SIG-M5 (cell line): ENCODE measurements at places on chromosomes 2 and 18.
A peak's percentile ranks its signal among the peaks of the same experiment; 100 is the strongest.

DNA sequence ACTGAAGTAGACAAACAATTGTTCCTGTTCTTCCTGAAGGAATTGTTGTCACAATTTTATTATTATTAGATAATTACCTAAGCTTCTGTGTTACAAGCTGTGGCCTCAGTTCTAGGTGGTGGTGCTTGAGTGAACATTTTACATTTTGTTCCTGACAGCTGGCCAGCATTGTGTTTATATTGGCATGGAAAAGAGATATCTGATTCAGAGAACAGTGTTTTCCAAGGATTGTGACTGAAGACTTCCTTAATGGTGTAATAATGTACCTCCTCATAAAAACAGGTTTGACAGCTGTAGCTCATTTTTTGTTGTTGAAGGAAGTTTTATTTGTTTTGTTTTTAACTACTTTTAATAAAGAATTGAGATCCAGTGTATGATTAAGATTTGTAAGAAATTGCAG is 95.2 kb downstream of the EPB41L5 start:
- DNase-seq = no peak

DNA sequence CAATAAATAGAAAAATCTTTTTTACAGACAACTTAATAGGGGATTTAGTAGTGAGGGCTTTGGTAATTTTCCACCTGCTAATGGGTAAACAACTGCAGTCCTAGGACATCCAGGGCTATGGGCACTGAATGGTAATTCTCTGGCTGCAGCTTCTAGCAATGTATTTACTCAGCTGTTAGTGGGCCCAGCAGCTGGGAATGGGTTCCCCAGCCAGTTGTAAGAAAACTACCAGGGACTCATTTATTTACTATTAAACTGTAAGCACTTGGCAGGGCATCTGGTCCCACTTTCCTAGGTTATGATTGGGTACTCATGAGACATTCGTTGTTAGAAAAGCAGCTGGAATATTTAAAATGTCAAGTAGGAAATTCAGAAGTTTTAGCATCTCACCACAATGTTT is 363.8 kb upstream of the TRIB2 start:
- no peak for DNase-seq

- no peak for DNase-seq
Measured at GRCh38 chr18:811892-812375, at the start of gene YES1. Gene YES1, minus strand, starts transcription at chr18:812242. Its CDS starts 55,415 bp downstream, at chr18:756827.

- no peak for DNase-seq
Measured at GRCh38 chr2:66866331-66867062, 431.6 kb downstream of the MEIS1 start.

- DNase-seq = no peak
Measured at GRCh38 chr2:10340593-10340975, 37.9 kb downstream of the HPCAL1 start.

DNA sequence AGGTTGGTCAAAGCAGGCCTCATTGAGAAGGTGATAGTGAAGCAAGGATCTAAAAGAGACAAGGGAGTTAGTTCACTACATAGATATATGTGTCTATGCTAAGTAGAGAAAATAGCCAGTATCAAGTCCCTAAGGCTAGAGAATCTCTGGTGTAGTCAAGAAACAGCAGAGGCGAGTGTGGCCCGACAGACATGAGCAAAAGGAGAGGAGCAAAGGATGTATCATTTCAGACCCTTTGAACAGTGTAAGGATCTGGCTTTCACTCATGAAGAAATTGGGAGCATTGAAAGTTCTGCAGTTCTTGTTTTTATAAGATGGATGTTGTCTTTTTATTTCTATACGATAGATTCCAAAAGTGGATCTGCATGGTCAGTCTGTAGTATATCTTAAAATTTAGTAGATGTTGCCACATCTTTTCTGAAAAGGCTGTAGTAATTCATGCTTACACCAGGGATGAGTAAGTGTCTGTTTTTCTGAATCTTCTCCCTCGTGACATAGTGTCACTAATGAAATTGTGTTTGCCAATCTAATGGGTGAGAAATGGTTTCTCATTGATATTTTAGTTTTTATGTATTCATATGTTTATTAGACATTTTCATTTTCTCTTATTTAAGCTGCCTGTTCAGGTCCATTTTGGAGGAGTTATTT is 18.8 kb downstream of the SP100 start:
- DNase-seq = no peak

DNA sequence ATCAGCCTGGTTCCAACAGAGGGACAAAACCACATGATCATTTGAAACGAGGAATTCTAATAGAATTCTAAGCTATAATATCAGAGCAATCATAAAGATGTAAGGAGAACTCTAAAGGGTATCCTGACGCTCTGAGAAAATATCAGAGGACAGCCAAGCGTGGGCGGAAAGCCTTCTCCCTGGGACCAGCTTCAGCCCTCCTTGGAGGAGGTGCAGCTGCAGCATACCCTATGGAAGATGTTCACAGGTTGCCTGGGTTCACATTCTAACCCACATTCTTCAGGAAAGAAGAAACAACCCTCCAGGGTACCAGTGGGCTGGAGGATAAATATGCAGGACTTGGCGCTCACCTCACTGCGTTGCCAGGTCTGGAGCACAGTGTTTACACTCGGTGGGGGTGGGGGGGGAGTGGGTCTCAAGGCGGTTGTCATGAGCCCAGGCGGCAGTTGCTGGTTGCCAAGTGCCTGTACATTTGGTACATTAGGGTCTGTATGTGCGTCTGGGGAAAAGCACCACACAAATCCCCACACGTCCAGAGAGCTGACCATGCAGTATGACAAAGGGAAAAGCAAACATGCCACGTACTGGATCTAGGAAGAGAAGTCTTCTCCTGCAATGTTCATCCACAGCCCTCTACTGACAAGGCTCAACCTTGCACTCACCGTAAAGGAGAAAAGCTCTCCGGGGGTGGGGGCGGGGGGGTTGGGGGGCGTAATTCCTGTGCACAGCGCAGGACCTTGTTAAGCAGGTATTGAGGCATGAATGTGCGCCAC is 80.5 kb downstream of the CDH19 start:
- no peak for DNase-seq

DNA sequence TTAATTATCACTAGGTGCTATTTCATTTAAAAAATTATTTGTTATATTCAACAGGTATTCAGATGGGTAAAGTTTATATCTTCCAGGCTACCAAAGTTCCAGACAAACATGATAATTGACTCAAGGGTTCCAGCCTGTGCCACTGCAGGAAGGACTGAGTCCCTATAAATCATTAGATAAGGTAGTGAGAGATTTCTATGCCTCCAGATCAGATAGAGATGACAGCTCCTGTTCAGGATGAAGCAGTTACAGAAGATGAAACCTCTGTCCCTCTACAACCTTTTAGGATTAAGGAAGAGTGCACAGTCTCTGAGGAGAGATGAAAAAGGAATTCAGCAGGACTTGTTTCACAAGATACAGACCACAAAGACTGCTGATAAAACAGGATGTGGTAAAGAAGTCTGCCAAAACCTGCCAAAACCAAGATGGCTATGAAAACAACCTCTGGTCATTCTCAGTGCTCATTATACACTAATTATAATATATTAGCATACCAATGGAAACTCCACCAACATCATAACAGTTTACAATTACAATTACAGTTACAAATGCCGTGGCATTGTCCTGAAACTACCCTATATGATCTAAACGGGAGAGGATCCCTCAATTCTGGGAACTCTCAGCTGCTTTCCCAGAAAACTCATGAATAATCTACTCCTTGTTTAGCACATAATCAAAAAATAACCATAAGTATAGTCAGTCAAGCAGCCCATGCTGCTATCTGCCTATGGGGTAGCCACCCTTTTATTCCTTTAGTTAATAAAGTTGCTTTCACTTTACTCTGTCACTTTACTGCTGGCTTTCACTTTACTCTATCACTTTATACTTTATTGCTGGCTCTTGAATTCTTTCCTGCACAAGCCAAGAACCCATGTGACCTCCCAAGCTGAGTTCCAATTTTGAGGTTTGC is 288.5 kb downstream of the PDE11A start:
- DNase-seq = peak; percentile 8

- DNase-seq = no peak
Measured at GRCh38 chr2:176088937-176089842, 3.3 kb upstream of the HOXD13 start.

DNA sequence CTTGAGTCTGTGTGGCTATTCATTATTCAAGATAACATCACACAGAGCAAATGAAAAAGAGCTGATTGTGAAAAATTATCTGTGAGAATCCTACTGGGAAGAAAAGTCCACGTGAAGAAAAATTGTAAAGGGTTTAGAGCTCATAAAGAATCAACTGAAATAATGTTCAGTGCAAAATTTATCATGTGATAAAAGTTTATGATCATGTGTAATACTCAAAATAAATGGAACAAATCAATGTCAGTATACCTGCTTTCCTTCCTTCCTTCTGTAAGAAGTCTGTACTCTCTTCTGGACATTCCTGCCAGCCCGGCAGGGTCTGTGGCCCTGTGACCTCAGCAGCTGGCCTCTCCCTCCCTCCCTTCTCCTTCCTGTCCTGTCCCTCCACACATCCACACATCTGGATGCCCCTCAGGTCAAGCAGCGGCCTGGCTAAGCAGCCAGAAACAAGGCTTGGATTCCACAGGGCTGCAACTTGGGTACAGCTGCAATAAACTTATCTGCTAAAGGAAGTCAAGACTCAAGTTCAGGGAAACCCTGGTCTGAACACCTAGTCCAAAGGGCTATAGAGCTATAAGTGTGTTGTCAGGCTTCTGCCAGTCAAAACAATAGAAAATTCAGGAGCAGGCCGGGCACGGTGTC is 172.1 kb downstream of the MREG start:
- DNase-seq = no peak

GRCh38 chr2:240111253-240111652 is 24.9 kb downstream of the COPS9 start:
- no peak for DNase-seq

- no peak for DNase-seq
Measured at GRCh38 chr2:165475277-165476004, 5.9 kb downstream of the CSRNP3 start.

DNA sequence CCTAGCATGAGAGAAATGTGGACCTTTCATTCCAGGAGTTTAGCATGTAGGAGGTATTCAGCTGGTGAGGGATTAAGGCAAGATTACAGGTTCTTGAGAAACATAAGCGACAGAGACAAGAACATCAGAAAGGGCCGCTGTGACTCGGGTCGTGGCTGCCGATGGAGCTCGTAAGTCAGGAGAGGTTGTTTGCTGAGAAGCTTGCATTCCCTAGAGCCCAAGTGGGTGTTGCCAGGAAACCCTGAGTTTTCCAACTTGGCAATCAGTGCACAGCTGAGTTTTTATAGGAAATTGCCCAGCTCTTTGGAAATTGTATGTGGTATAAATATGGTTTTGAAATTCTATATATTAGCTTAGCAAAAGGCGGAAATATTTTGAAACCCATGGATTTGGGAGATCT is 46.4 kb upstream of the CYP1B1 start:
- DNase-seq = no peak

DNA sequence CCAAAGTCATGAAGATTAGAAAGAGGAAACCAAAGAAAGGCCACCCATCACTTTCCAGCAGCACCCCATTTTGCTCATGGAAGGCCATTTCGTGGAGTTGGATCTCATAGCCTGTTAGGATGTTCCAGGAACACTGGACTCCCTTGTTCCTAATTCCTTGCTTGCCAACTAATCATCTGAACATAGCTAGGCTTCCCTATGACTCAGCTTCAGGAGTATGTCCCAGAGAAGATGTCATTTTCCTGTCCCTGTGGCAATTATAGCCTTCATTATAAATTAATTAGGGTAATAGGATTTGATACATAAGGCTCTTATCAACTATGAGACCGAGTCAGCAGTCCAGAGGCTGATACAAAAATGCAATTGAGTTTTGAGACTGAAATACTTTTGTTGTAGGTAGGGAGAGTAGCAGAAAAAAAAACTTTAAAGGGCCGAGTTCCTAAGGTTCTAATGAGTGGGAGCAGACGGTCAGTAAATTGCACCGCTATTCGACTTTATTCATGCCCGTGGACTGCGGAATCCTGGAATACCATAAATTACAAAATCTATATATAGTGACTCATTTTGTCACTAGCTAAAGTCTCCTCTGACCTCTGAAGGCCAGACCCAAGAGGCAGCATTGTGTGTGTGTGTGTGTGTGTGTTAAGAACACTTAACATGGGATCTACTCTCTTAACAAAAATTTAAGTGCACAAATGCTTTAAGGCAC is 311.8 kb downstream of the FBXO15 start:
- DNase-seq = no peak

GRCh38 chr18:12085136-12085535 is 8.5 kb upstream of the ANKRD62 start:
- no peak for DNase-seq

GRCh38 chr18:76923485-76924085 is 101.2 kb downstream of the ZNF236 start:
- DNase-seq = no peak

- no peak for DNase-seq
Measured at GRCh38 chr2:131010566-131010965, 82.7 kb downstream of the FAM168B start.

GRCh38 chr18:60180671-60181070 is 191.9 kb downstream of the MC4R start:
- DNase-seq = no peak

GRCh38 chr2:96254571-96254970 is 11.2 kb downstream of the TMEM127 start:
- no peak for DNase-seq

DNA sequence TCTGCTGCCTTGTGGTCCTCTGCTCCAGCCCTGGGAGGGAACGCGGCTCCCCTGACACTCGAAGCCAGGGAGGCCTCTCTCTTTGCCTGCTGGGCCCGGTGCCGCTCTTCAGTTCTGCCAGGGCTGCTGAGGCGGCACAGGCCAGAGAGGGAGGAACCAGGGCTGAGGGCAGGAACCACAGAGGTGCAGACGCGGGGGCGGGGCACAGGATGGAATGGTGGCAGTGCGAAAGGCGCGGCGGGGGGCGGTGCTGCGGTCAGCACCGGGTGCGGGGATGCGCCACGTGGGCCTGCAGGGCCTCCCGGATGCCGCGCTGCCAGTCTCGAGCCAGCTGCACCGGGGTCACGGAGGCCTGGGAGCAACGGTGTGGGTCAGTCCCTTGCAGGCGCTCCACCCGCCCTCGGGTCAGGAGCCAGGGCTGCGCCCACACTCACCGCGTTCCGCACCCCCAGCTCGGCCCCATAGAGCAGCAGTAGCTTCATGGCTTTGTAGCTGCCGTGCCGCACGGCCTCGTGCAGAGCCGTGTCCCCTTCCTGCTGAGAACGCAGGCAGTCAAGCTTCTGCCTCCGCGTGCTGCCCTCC is 4.4 kb downstream of the ANKRD23 start:
- no peak for DNase-seq

GRCh38 chr2:881204-881918 is 69.3 kb upstream of the SNTG2 start:
- DNase-seq = no peak
